Pancreas (tissue), 10 donors: ENCODE measurements at places on chromosomes 2 and 18. TPM values are rescaled to one million over a fixed set of nuclear protein-coding genes. Genes with fewer than 3 reads are reported as not detected.

Gene NEU2
- total RNA-seq, result not detected

DNA sequence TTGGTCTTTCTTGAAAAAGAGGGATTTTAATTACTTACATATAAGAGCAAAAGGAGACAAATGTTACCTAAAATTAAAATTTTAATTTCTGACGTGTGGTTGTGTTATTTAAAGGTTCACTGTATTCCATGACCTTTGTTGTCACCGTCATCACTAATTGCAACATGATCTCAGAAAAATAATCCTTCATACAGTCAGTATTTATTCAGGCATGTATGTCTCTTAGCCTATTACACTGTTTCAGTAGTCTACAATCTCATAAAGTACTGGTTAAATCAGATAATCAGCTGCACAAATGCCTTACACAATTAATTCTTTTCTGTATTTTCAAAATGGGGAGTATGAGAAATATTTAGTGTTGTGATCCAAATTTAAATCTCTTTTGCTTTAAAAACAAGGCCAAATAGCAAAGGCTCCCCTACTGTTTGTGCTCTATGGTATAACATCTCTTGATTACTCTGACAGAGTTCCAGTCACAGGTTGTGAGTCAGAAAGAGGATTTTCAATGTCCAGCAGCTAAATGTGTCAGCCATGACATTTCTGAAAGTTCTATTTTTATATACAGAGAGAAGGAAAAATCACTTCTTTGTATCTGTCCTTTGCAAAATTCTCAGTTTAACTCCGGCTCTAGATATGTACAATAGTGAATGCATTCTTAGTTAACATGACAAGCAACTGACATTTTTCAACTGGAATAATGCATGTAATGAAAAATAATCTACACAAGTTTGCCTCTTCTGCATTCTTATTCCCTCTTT, 184.0 kb downstream of the FIGN start:
- no peak overlapping the region for H3K27ac ChIP-seq
- no peaks in the 10 kb centered on the region for H3K27me3 ChIP-seq
- no peaks in the 10 kb centered on the region for H3K4me1 ChIP-seq
- H3K4me3 ChIP-seq, result no peak overlapping the region
- no peak for DNase-seq

DNA sequence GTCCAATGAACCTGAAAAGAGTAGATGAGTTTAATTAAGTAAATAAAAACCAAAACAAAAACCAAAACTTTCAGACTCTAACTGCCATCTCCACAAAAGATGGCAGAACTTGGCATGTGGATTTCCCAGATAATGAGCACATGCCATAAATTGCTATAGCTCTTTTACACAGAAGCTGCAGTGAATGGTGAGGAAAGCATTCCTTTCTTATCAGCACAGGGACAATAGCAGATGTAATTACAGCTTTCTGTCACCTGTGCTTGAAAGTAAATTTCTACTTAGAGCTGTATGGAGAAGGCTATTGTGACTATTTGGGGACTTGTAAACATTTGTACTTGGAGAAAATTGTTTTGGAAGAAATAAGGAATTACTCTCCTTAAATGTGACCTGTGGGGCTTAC, 378.4 kb downstream of the RPRM start:
- H3K4me1 ChIP-seq, result no peaks in the 10 kb centered on the region
- DNase-seq, result no peak
- H3K27me3 ChIP-seq, result no peaks in the 10 kb centered on the region

Gene LIMS4
- 3.8 TPM for total RNA-seq
